ENCODE measurements at places on chromosomes 3 and 15. TPM values are rescaled to one million over a fixed set of nuclear protein-coding genes. Genes with fewer than 3 reads are reported as not detected.

- DNase-seq, result no peak
Measured at GRCh38 chr3:194474675-194475074, 12.1 kb downstream of the ATP13A3 start.

PDZRN3 gene
- total RNA-seq, result 5.5 TPM

DNA sequence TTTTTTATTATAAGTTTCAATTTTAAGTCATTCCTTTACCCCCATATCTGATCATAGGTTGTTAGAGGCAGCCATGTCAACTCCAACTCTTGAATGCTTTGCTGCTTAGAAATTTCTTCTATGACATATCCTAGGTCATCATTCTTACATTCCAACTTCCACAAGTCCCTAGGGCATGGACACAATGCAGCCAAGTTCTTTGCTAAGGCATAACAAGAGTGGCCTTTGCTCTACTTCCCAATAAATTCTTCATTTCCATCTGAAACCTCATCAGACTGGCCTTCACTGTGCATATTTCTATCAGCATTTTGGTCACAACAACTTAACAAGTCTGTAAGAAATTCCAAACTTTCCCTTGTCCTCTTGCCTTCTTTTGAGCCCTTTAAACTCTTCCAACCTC is 28.5 kb downstream of the TRIM42 start:
- DNase-seq, result no peak

DNA sequence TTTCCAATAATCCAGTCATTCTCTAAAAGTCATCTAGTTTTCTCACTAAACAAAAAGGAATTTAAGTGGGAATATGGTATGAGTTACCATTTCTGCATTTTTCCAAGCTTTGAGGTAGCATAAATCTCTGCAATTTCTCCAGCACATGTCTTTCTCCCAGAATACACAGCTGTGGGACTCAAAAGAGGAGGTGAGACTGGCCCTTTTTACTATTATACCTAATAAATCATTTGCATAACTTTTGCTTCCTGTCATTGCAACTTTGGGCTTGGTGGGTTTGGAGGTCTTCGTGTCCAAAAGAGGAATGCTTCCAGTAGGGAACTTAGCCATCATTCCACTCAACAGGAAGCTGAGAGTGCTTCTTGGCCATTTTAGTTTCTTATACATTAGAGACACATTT is 94.8 kb downstream of the FMN1 start:
- no peak for DNase-seq

GRCh38 chr15:58448906-58449305 is 17.1 kb downstream of the LIPC start:
- DNase-seq, result no peak

GNAT1 gene
- not detected for total RNA-seq

GRCh38 chr3:53077476-53078220 is 31.8 kb upstream of the SFMBT1 start:
- peak; percentile 17 for DNase-seq

DNA sequence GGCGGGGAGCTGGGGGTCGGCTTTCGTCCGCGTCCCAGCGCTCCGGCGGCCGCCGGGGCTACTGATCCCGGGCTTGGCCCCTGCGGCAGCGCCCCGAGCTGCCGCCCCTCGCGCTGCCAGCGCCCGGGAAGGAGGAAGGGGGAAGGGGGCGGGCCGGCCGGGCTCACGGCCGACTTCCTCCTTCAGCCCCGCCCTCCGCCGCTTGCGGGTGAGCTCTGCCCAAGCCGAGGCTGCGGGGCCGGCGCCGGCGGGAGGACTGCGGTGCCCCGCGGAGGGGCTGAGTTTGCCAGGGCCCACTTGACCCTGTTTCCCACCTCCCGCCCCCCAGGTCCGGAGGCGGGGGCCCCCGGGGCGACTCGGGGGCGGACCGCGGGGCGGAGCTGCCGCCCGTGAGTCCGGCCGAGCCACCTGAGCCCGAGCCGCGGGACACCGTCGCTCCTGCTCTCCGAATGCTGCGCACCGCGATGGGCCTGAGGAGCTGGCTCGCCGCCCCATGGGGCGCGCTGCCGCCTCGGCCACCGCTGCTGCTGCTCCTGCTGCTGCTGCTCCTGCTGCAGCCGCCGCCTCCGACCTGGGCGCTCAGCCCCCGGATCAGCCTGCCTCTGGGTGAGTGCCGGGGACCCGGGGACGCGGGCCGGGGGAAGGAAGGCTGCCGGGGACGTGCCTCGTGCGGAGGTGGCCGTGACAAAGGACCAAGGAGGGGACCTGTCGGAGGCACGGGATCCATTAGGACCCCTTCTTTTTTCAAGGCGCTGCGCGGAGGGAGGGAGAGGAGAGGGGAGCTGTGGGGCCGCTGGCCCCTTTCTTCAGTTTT is at the start of gene SEMA4B:
Gene SEMA4B (plus strand): TSS at position 201 of the 814 bp plus-strand sequence. CDS start 249 bp downstream, at position 450.
- peak; percentile 85 for DNase-seq

GRCh38 chr15:87967951-87968350 is 288.6 kb downstream of the NTRK3 start:
- no peak for DNase-seq
